ENCODE measurements at places on chromosomes 13 and 19.

DNA sequence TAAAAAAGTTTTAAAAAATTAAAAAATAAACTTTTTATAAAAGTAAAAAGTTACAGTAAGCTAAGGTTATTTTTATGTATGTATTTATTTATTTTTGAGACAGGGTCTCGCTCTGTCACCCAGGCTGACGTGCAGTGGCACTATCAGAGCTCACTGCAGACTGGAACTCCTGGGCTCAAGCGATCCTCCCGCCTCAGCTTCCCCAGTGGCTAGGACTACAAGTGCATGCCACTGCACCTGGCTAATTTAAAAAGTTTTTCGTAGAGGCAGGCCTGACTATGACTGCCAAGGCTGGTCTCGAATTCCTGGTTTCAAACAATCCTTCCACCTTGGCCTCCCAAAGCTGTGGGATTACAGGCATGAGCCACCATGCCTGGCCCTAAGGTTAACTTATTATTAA is 64.1 kb downstream of the CDADC1 start:
- DNase-seq = no peak

GRCh38 chr19:54481326-54481930 is 8.3 kb upstream of the CDC42EP5 start:
- DNase-seq = peak; percentile 44

DNA sequence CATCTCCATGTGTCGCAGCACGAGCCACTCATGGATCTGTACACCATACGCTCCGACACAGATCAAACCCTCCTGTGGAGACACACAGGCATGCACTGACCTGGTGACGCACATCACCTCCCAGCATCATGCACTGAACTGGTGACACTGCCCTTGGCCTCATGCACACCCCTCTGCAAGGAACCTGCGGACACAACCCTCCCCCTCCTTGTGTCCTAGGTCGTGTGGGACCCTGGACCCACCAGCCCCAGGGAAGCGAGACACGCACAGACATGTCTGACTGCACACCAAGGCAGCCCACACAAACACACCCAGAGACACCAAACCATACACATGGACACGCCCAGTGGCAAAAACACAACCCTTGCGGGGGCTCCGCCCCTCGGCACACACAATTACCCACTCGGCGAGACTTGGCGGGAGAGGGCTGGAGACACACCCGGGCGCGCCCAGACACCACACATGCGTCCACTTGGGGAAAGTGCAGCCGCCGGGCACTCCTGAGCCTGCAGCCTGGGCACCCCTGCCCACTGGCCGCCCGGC is 2.0 kb upstream of the KCNN4 start:
- no peak for DNase-seq

GRCh38 chr13:72166102-72166650 is 299.2 kb upstream of the DACH1 start:
- DNase-seq = no peak

DNA sequence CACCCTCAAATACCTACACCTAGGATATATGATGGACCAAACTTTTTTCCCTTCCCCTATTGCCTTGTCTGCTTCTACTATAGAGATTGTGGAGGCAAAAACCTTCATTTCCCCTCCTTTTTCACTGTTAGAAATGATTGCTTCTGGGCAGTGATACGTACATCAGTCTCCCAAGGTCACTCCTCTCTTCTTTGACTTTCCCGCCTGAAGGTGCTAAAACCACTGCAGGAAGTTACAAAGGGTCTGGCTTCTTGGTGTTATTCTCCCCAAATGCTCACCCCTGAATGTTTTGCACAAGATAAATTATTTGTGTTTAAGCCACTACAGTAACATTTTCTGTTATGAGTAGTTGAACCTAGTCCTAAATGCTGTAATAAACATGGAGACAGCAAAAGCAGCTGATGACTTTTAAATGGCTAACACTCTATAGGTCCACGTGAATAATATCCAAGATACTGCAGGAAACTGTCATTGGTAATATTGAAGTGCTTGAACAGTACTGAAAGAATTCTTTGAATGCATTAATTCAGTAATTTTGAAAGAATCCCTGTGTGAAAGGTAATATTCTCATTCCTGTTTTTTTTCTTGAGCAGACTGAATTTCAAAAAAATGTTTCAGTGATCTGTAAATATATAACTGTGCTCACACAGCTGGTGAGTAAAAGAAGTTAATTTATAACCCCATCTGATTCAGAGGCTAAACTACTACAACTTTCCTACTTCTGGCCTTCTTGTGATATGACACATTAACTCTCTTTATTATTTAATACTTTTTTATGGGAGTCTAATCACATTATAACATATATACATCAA is 865.1 kb downstream of the EFNB2 start:
- DNase-seq = no peak

GRCh38 chr13:50846861-50847475 is 3.5 kb upstream of the DLEU7 start:
- no peak for DNase-seq

GRCh38 chr13:110125157-110125556 is 181.8 kb downstream of the COL4A1 start:
- DNase-seq = no peak

DNA sequence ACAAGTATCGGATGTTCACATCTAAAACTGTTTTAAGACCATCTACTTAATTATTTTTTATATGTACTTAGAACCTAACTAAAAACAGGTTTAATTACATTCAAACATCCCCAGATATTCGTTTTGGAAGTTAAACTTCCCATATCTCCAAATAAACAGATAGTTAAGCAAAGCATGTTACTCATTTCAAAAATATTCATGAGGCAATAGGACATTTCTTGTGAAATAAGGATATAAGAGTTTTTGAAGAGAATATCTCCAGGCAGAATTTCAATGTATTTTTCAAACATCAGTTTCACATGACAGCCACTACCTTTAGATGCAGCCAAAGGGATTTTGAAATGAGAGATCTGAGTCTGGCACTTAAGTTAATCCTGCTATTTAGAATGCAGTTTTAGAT is 697.5 kb downstream of the SLITRK1 start:
- no peak for DNase-seq

GRCh38 chr13:95641291-95642027 is 3.0 kb downstream of the DZIP1 start:
- DNase-seq = no peak

GRCh38 chr19:33872445-33873320 is 76.0 kb downstream of the KCTD15 start:
- no peak for DNase-seq

DNA sequence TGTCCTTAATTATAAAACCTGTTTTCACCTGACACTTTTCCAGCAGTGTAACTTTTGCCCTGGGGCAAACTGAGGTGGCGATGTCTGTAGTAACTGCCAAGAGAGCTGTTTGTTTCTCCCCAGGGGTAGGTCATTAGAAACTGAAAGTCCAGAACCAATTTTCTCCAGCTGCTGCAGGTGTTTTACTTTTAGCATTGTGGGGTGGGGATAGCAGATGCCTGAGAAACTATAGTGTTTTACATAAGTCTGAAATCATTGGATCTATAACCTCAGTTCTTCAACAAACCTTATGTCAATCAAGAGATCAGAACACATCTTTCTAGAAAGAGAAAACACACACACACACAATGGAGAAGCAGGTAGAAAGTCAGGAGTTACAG is 92.7 kb downstream of the LHFPL6 start:
- no peak for DNase-seq

- no peak for DNase-seq
These were observed 9.0 kb upstream of the STRN4 start for GRCh38 chr19:46755077-46755852.

- DNase-seq = no peak
These were observed 5.1 kb downstream of the FTL start for GRCh38 chr19:48970139-48970766.

GRCh38 chr13:30551189-30551588 is 66.5 kb upstream of the USPL1 start:
- DNase-seq = peak; percentile 9

DNA sequence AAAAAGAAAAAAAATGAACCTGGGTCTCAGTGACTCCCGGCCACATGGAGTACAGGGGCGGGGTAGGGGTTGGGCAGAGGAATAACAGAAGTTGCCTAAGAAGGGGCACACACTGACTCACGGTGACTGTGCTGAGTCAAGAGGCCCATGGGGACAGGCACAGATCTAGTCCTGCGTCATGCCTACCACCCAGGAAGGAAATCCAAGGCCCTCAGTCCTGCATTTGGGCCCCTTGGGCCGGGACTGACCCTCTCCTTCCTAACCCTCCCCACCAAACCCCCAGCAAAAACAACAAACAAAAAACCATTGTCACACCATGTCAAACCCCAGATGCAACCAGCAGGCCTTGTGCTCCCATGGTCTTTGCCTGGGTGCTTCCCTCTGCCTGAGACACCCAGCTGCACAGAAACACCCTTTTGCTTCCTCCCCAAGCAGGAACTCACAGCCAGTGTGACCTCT is 9.6 kb upstream of the NOTCH3 start:
- no peak for DNase-seq

All from CD4-positive, alpha-beta T cell treated with Interleukin-1 beta for 1 hour (primary cell).